RCC 7860 (cell line): ENCODE measurements at places on chromosomes 11 and 22.

DNA sequence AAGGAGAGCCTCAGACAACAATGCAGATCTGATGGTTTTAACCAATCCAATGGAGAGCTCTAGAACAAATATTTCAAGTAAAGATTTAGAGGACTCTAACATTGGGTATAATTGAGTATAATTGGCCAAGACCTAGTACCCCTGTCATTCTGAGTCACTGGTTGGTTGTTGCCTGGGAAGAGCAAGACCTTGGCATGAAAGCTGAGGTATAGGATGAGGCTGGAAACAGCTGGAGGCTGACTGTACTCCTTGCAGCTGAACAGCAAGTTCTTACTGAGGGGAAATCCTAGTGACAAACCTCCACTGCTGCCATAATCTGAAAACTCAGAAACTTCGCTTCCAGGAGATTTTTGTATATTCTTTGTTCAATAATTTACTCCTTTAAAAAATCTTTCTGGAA is 54.3 kb upstream of the MUC15 start:
- DNase-seq = no peak

DNA sequence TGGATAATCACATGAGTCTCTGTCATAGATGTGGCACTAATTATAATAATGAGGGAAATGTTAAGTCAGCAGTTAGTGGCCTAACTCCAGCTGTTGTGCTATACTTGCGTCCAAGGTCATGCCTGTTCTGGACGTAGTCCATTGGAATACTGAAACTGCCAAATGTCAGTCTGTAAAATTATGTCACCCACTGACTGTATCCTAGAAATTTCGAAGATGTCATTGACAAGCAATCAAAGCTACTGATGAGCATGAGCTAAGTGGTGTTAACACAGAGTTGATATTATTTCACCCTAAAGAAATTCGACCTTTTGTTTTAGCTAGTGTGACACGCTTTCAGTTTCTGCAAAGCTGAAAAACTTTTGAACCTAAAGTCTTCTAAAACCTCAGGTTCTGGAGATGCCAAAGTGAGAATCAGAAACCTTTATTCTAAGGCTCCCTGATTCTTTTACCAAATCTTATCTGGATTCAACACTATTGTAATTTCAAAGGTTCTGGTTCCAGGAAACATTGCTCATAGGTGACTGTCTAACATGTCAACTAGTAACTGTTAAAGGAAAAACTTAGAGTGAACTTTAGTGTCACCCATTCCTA is 14.9 kb upstream of the ME3 start:
- no peak for DNase-seq

DNA sequence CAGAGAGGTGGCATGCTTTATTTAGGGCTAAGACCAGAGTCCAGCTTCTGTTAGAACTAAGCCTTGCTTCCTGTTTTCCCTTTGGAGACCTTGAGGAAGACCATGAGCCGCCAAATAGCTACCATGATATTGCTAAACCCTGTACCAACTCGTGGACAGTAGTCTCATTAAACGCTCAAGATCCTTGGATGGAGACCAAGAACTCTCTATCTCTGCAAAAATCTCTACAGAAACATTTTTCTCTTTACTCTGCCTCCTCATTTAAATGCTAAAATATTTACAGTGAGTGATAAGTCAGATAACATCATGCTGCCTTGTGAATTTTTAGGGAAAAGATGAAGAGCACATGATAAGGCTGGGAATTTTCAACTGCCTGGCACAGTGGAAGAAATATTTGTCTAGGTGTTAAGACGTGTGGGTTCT is 197.8 kb downstream of the MAML2 start:
- DNase-seq = no peak

DNA sequence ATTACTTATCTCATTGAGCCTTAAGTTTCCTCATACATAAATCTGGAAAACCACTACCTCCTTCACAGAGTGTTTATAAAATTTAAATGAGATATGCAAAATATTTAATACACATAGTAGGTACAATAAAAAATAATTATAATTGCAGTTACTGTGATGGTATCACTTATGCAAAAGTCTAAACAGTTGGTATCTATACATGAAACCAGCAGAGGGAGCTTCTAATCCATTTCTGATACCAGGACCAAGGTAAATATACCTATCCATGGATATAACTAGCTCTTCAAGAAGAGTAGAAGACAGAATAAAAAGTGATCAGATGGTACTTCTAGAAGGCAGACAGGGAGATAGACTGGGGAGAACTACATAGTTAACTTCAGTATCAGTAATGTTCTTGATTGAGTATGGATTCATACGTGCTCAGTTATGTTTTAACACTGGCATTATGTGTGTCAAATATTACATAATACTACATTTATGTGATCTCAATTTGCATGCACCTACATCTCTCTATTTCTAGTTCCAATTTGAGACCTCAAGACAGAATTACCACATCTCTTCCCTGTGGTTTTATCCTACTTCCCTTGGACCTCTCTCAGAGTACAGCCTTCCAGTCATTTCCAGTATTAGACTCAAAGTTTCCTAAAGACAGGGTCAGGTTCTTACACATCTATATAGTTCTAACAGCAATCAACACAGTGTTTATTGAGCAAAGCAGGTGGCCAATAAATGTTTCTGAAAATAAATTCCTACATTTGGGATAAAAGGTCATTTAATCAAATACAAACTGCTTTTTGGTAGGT is 13.7 kb upstream of the TSG101 start:
- DNase-seq = peak; percentile 35

GRCh38 chr11:67489885-67490726 is 7.3 kb downstream of the AIP start:
- DNase-seq = no peak

DNA sequence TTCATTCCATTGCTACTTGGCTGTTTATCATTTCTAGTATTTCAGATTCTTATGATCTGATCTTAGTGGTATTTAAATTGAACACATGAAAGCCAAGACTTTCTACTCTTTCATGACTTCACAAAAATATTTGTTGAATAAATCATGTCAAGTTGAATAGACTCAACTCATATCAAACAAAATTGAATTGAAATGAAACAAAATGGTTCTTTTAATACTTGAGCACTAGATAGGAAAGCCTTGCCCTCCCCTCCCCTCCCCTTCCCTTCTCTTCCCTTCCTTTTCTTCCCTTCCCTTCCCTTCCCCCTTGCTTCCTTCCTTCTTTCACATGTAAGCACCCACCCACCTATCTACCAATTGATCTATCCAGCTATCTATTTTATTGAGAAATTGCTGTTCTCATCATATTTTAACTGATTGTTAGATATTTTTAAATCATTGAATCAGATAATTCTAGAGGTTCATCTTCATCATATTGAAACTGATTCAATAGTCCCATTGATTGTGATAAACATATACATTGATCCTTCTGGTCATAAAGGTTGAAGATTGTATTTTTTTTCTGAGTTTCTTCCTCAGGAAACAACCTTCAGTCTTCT is 2015.9 kb downstream of the LRRC4C start:
- DNase-seq = no peak

- no peak for DNase-seq
Observed at GRCh38 chr11:96963375-96963774, 573.6 kb downstream of the JRKL start.

DNA sequence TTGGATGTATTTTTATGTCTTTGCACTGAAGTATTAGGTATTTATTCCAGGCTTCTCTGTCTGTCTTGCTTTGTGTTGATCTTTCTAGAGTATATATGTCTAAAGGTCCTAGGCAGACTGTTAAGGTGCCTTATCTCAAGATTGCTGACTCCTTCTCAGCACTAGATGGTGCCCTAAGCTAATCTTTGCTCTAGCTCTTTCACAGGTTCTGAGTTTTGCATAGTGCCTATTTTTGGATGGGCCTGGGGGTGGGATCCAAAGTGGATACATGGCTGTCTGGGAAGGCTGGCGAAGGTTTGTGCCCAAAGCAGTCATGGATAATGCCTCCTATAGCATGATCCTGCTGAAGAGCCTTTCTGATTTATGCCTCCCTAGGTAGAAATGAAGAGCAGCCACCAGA is 154.9 kb downstream of the TRPC6 start:
- DNase-seq = no peak
